ENCODE measurements at places on chromosomes 6 and 20.

GRCh38 chr6:93272211-93272610 is 147.1 kb downstream of the EPHA7 start:
- DNase-seq, result no peak

- DNase-seq, result no peak
These were observed 203.9 kb downstream of the PREX1 start for GRCh38 chr20:48623906-48624265.

- DNase-seq, result no peak
These were observed 394.6 kb upstream of the MMS22L start for GRCh38 chr6:97677626-97678025.

GRCh38 chr20:17905544-17905943 is 63.0 kb downstream of the SNX5 start:
- no peak for DNase-seq

DNA sequence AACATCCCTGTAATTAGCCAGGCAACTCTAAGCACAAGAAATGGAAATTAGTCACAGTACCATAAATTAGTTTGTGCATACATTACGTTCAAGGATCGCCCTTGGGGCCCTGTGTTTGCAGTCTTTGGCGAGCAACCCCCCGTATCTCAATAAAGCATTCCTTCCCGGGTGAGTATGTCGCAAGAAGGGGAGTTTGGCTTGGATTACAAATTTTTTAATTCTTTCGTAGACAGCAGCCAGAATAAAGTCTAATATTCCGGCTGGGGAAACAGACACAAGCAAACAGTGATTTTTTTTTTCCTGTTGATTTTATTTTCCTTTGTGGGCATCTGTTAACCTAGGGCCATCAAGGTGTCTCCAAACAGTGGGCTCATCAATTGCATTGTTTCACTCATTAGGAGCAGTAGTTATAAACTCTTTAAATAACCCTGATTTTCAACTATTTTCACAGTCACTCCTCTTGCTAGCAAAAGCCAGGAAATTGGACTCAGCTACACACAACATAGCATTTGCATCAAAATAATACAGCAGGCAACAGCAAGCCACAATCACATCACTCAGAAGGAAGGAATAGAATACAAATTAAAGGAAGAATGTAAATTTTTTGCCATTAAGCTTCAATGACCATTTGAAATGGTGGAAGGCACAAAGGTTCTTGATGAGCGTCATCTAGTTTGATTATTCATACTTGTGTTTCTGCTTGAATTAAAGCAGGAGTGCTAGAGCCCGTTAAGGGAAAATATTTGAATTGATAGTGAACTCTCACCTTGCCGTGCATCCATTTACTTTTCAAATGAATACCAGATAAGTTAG is 85.3 kb downstream of the LINC00237 start:
- no peak for DNase-seq

- no peak for DNase-seq
These were observed 10.4 kb upstream of the SNPH start for GRCh38 chr20:1255675-1256074.

- no peak for DNase-seq
These were observed 64.4 kb upstream of the KCNG1 start for GRCh38 chr20:51087266-51087665.

- no peak for DNase-seq
These were observed 5.5 kb downstream of the SH3BGRL2 start for GRCh38 chr6:79636673-79637072.

DNA sequence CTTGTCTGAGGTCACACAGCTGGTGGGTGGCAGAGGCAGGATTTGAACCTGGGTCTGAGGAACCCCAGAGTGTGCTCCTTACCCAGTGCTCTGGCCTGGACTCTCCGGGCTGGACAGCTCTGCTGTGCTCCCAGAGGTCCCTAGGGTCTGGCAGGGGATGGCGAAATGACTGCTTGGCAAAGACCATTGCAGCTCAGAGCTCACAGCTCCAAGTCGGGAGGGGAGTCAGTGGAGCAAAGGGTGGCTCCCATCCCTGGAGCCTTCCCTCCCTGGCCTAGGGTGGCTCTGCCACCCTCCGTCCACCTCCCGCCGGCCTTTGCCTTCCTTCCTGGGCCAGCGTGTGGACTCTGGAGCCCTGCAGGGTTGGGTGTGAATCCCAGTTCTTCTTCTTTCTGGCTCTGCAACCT is 17.5 kb downstream of the CEBPB start:
- DNase-seq, result no peak

- DNase-seq, result no peak
These were observed 111.2 kb downstream of the TRERF1 start for GRCh38 chr6:42340511-42340910.

- DNase-seq, result no peak
These were observed 196.2 kb upstream of the THEMIS start for GRCh38 chr6:128097009-128097408.

DNA sequence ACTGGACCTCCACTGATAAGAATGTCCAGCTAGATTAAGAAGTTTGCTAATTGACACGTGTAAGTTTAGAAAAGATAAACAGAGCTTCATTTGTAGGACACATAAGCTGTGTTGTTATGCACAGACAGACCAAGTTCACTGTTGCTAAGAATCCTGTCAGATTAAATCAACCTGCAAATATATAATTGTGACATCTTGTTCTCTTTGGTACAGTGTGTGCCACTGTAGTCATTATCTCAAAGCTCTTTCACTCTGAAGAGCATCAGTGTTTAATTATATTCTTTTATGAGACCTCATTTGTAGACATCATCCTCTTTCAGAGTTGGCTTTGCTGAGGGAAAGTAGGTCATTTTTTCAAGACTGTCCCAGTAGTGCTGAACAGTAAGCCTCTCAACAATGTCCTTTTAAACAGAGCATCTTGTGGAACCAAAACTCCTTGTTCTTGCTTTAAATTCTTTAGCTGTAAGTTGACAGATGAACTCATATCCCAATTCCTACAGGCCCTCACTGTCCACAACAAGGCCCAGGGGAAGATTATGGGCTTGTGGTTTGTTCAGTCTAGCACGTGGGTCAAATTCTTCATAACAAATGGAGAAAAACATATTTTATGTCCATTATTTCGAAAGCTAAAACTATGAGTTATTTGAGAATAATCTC is 252.4 kb downstream of the HDGFL1 start:
- no peak for DNase-seq

- DNase-seq, result no peak
These were observed 284.1 kb upstream of the TAB2 start for GRCh38 chr6:149033454-149033853.

- no peak for DNase-seq
These were observed 25.6 kb upstream of the LSM14B start for GRCh38 chr20:62096421-62097380.

- DNase-seq, result no peak
These were observed 173.0 kb downstream of the GMDS start for GRCh38 chr6:2072453-2072852.

GRCh38 chr6:19994909-19995308 is 157.7 kb downstream of the ID4 start:
- no peak for DNase-seq

DNA sequence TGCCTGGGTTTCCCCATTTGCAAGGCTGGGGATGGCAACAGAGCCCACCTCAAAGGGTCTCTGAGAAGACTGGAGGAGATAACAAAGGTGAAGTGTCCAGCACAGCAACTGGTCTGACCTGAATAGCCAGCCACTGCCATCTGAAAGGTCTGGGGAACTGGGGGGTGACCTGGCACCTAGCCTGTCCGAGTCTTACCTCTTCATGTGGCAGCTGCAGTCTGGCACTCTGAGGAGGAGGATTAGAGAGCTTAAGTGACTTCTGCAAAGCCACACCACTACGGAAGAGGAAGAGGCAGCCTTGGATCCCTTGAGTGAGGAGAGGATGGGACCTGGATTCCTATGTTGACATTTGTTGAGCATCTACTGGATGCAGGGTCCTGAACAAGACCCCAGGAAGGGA is 22.2 kb downstream of the C20orf203 start:
- DNase-seq, result no peak

GRCh38 chr20:17673084-17673483 is 9.0 kb downstream of the RRBP1 start:
- no peak for DNase-seq

DNA sequence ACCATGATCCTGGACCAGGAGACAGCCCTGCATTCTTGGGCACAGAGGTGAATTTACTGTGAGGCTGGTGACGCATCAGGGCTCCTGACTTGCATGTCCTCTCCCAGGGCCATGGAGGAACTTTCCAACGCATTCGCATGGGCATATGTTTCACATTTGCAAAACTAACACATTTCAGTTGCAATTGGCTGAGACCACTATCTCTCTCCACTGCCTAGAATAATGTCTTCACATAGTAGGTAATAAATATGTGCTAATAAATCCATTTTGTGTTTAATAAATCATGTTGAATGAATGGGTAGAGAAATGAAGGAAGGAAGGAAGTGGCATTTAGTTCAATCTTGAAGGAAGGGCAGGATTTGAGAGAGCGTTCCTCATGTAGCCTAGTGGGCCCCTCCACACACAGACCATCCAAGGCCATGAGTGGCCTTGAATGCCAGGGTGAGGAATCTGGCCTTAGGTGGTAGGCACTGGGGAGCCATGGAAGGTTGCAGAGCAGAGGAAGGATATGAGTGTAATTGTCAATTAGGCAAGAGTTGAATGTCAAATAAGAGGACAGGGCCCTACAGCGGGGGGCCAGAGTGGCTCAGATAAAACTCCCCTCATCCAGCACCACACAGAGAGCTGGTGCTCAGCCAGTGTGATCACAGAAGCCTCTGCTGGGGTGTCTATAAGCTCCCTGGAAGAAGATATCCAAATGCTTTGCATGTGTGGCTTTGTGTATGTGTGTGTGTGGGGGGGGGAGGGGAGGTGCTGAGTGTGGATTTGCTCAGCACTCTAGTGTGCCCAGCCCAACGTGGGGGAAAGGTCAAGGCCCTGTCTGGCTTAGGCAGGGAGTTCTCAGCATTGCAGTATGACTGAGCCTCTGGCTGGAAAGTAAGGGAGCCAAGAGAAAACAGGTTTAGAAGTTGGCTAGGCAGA is 30.9 kb upstream of the CCN5 start:
- DNase-seq, result no peak

GRCh38 chr20:35173576-35174192 is 1.8 kb downstream of the PROCR start:
- no peak for DNase-seq

Data from activated T-helper 1 cell treated with anti-CD3 and anti-CD28 coated beads, Interleukin-2, amount 50 U/mL, for 16 hours (primary cell).